ENCODE measurements at places on chromosomes 6 and 20. TPM values are rescaled to one million over a fixed set of nuclear protein-coding genes. Genes with fewer than 3 reads are reported as not detected.

DNA sequence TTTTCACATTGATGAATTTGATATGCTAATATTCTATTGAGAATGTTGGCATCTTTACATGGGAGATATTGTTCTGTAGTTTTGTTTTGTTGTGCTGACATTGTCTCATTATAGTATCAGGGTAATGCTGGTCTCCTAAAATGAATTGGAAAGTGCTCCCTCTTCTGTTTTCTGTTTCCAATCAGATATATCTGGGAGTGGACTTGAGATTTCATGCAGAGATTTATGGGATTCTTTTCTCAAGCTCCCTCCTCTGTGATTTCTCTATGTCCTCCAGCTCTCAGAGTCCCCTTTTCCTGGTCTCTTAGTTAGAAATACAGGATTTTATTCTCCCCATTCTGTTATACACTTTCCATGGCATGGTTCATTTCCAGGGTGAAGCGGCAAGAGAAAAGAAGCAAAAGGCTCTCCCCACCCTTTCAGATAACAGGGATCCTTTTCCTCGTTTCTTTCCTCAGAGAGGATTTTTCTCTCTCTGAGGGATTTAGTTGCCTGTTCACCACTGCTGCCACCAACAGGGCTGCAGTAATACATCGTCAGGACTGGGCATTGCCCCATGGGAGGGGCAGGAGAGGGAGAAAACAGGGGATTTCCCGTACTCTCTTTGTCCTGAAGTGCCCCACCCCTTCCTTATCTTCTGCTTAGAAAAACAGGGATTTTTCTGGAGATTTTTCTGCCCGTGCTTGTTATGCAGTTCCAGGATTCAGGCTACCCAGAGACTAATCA lies 59.3 kb upstream of the STMND1 start:
- no peak for DNase-seq

Gene FAM184A
- 2.7 TPM for total RNA-seq

DNA sequence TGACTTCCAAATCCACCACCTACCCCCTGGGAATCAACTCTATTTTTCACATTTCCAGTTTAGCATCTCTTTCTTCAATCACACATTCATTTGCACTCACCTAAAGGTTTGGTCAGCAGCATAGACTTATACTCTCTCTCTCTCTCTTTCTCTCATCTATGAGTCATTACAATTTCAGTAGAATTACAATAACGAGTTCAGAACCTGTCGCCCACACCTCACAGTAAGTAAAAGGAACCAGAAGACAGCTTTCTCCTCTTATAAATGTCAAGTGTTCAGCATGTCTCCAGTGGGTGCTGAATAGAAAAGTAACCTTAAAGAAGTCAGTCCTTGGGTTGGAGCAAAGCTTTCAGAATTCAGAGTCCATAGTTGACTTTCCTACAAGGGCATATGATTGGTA lies 1.1 kb upstream of the PHACTR1 start:
- no peak for DNase-seq

Gene CTCFL
- total RNA-seq: not detected

Gene VWA7
- 6.4 TPM for total RNA-seq

GRCh38 chr6:71345476-71346333 lies 57.1 kb downstream of the OGFRL1 start:
- no peak for DNase-seq

- no peak for DNase-seq
Observed at GRCh38 chr6:148446681-148447080, 104.0 kb downstream of the SASH1 start.

DNA sequence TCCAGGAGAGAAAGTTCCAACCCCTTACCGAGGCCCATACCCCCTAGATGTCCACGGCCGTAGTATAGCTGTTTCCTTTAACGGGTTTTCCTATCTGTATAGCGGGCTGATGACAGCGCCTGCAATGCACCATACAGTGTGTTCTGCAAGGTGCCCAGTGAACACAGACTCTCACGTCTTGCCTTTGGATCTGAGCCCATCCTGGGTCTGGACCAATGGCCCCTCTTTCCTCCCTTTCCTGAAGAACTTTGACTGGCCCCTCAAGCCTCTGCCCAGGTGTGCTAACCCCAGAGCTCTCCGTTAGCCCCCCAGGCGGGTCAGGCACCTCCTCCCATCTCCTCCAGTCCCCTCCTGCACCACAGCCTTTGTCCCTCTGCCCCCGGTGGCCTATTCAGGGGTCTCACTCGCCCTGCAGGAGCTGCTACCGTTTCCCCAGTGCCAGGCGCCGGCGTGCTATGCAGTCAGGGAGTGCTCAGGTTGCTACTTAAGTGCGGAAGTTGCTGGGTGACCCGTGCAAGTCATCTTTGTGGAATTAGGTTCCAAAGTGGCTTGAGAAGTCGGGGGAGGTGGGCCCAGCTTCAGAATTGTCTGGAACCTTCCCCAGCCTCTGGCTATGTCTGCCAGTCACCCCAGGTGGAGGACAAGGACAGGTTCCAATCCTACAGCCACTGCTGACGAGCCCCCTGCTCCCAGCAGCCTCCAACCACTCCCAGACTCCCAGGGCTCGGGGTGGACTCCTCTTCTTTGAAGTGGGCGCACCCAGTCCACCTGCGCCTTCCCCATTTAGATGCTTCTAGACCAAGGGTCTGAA lies 35.0 kb upstream of the ZBP1 start:
- DNase-seq: no peak

DNA sequence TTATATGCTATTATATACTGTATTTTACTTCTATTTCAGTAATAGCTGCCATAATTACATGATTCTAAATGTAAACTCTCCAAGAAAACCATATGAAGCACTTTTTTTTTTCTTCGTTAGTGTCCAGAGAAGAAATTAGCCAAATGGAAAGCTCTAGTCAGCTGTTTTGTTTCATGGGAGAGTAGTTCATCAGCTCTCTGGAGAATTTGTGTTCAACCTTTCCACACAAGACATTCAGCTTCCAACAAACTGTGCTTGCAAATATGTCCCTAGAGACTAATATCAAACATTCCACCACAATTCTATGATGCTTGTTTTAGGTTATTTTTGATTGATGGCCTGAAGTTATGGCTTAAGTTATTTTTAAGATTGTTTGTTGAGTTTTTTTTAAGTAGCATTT lies 19.5 kb downstream of the FHL5 start:
- DNase-seq: no peak

DNA sequence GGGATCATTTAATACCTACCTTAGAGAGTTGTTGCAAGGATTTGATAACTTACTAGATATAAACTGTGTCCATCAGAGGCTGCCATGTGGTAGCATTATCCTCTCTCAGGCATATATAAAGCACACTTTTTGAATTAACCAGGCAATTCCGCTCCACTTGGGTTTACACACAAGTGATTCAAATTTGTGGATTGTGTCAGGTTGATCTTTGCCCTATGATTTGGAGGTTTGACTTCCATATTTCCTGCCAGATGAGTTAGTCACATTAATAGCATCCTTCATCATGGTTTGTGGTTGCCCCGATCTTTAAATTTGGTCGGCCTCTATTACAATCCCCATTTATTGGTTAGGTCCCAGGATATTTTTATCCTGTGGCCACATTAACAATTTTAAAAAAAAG lies 44.8 kb upstream of the CTAGE9 start:
- no peak for DNase-seq

DNA sequence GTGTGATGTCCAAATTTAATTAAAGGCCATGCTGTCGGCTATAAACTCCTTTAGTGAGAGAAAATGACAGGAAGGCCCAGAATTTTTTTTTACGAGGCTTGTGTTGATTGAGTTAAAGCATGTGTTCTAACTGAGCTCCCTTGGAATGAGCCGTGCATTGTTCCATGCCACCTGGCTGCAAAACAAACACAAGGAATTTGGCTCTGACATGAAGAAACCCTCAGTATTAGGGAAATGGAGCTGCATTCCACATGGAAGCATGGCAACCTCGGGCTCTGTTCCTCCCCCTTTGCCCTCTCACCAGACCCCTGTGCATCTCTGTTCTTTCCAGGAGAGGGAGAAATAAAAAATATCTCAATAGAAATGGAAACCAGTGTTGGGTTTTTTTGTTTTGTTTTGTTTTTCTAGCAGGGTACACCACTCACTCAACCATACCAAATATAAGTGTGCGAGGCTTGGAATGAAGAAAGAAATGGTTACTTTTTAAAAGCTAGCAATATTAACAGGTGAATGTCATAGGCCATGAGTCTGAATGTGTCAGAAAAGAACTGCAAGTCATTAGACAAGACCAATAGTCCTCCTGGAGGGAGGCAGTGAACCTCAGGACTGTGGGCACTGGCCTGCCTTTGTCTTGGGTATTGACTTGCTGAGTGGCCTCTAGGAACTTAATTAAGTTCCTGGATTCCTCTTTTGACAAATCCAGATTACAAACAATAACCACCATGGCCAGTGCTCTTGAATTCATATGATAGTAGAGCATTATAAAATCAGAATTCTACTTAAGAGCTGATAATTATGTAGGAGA lies 935.1 kb downstream of the KIF16B start:
- no peak for DNase-seq

- DNase-seq: no peak
Observed at GRCh38 chr6:19013026-19013705, 626.0 kb downstream of the RNF144B start.

Data from activated CD8-positive, alpha-beta T cell treated with anti-CD3 and anti-CD28 coated beads, Interleukin-2, amount 10 ng/mL, durations not matched to agents 7 days and 5 days (primary cell).